Hematopoietic multipotent progenitor cell treated with erythropoietin and hydrocortisone succinate and interleukin-3 and kit ligand, for 6 days (in vitro differentiated cells): ENCODE measurements at places on chromosomes 11 and 22.

- DNase-seq: peak; percentile 95
Measured at GRCh38 chr11:66694732-66695207, 17.1 kb upstream of the RBM4B start.

GRCh38 chr11:72930008-72930407 is 115.8 kb downstream of the ATG16L2 start:
- DNase-seq: no peak

DNA sequence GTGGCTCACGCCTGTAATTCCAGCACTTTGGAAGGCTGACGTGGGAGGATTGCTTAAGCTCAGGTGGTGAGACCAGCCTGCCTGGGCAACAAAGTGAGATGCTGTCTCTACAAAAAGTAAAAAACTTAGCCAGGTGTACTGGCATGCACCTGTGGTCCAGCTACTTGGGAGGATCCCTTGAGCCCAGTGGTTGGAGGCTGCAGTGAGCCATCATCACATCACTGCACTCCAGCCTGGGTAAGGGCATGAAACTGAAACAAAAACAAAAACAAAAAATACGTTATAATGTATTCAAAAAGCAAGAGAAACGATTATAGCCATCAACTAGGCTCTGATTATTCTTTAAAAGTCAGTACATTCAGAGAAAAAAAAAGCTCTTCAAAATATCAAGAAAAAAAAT is 62.5 kb downstream of the TCF20 start:
- DNase-seq: no peak

DNA sequence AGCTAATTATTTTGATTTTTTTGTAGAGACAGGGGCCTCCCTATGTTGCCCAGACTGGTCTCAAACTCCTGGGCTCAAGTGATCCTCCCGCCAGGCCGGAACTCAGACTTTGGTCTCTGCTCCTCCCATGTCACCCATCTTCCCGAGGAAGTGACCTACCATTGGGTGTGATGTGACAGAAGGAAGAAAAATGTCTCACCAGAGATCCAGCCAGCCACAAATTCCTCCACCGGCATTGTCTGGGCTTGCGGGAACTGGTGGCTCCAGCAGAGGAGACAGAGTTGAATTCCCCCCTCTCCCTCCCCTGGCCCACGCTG is 772 bp downstream of the SLC25A45 start:
- DNase-seq: no peak

DNA sequence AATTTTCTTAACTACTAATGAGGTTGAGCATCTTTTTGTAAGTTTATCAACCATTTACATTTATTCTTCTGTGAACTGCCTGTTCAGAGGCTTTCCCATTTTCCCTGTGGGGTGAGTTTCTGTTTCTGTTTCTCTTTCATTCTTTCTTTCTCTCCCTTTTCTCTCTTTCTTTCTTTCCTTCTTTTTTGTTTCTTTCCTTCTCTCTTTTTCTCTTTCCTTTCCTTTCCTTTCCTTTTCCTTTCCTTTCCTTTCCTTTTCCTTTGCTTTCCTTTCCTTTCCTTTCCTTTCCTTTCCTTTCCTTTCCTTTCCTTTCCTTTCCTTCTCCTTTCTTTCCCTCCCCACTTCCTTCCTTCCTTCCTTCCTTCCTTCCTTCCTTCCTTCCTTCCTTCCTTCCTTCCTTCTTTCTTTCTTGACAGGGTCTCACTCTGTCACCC is 8.0 kb upstream of the ZBED5 start:
- DNase-seq: no peak

GRCh38 chr11:122584670-122585069 is 70.9 kb upstream of the UBASH3B start:
- DNase-seq: no peak

GRCh38 chr11:85115798-85116197 is 511.3 kb downstream of the DLG2 start:
- DNase-seq: no peak

DNA sequence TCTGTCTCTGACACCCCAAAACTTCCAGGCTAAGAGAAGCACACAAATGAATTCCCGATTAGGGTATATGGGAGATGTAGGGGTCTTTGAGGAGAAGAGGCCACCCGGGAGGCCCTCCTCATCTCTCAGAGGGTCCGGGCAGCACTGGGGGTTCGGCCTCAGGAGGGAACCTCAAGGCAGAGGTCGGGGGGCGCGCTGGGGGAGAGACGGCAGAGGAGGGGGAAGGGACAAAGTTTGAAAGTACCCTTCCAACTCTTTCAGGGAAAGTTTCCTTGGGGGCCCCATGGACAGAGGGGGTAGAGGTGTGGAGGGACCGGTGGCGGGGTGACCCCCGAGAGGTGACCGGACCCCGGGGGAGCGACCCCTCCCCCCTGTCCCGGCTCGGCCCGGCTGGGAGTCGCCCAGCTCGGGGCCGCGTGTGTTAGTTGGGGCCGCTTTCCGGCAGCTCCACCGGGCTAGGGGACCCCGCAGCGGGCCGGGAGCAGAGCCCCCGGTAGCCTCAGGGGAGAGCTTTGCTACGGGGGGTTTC is 3.3 kb upstream of the GCAT start:
- DNase-seq: peak; percentile 24

DNA sequence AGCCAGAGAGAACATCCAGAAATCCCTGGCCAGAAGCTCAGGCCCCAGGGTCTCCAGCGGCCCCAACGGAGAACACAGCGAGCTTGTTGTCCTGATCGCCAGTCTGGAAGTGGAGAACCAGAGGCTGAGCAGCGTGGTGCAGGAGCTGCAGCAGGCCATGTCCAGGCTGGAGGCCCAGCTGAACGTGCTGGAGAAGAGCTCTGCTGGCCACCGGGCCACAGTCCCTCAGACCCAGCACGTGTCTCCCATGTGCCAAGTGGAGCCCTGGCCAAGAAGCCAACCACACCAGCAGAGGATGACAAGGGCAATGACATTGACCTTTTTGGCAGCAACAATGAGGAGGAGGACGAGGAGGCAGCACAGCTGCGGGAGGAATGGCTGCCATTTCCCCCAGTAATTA is 20.6 kb upstream of the SCGB1D1 start:
- DNase-seq: no peak

DNA sequence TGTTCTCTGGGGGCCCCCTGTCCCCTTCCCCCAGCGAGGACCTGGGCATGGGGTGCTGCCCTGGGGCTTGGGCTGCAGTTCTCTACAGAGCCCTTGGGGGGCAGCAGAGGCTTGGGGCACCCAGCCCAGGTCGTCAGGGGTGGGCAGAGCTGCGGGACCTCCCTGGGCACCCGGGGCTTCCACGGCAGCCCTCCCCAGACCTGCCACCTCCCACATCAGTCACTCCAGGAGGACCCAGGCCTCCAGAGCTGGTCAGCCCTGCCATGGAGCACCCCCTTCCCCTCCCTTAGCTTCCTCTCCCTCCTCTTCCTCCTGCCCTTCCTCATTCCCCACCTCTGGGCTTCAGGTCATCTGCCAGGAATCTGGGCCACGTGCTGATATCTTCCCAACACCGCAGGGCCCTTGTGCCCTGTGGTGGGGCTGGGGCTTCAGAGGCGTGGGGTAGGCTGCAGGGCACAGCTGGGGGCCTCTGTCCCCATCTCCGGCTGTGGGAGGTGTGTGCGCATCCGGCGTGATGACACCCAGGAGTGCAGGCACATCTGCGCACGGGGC is 5.8 kb downstream of the TSPAN4 start:
- peak; percentile 78 for DNase-seq

GRCh38 chr11:112968941-112969713 is 7.9 kb downstream of the NCAM1 start:
- DNase-seq: no peak

- no peak for DNase-seq
Measured at GRCh38 chr11:70112017-70112434, 33.9 kb downstream of the ANO1 start.

GRCh38 chr11:92859156-92859690 is 110.2 kb upstream of the MTNR1B start:
- DNase-seq: no peak

DNA sequence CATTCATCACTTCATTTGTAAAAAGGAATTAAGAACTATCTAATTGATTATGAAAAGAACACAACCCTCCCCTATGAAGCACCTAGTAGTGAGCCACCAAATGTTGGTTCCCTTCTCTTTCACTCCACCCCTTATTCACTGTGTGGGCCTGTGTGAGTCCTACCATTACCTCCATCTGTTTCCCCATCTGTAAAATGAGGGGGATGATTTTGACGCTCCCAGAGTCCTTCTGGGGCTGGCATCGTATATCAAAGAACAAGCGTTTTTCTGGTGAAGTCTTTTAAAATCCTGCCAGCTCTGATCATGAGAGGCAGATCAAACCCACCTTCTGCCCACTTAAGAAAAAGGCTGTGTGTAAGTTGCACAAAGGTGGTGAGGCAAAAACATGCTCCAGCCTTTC is 96.6 kb upstream of the SEZ6L start:
- no peak for DNase-seq

DNA sequence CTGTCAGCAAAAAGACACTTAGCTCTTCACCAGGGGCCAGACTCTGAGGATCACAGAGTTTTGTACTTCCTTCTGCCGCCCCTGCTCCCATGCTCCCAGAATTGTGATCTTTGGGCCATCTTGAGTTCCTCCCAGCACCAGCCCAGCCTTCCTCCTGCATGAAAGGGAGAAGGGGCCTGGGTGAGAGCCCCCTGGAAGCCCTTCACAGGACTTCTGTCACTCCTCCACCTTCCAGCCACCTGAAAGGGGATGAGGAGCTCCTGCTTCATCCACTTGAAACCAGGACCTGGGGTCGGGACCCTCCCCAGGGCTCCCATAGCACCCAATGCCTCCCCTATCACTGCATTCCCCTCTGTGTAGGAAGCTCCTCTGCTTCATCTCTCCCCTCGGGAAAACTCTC is 174.2 kb downstream of the BUD13 start:
- DNase-seq: no peak

DNA sequence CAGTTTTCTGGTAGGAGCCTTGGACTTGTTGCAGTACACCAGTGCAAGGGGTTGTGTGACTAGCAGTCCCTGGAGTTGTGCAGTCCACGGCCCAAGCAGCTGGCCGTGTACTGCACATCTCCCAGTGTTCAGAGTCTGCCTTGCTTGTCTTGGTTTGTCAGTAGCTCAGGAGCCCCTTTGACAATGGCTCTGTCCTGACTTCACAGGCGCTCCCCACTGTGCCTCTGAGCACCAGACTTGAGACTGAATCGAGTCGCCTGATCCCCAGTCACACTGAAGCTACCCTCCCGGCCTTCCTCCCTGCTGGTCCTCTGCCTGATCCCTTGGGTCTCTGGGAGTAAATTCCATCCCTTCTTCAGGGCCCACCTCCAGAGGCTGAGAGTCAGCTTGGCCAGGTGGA is 19.4 kb downstream of the SYNGR1 start:
- DNase-seq: no peak

DNA sequence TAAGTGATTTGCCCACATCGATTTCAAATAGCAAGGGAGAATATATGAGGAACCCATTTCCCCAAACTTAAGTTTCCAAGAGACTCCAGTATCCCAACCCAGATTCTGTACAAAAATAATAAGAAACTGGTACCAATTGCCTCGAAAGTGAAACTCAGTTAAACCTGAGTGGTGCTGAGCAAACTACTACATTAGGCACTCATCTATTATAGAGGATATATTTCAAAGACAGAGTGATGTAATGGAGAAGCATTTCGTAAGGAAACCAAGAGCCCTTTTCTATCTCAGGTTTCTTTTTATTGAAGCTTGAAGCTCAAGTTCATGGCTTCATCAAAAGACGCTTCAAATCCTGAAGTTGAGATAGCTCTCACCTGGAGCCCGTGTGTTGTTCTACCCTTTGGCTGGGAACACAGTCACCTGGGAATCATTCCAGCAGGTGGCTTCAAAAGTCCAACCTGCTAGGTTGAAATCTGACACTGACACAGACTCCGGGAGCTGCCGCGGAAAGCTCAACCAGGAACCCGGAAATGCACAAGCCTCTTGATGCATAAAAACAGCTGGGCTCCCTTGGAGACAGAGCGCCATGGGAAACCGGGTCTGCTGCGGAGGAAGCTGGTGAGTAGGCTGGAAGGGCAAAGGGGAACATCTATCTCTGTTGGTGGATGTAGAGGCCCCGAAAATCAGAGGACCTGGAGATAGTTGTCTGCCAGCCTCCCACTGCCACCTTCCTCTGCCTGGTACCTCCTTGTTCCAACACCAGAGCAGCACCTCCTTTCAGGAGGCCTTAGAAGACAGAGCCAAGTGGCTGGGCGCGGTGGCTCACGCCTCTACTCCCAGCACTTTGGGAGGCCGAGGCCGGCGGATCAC is at the start of gene C11orf52:
TSS of gene C11orf52 (plus strand) at position 524 of the 867 bp plus-strand sequence. CDS start at position 584, 60 bp downstream.
- no peak for DNase-seq

DNA sequence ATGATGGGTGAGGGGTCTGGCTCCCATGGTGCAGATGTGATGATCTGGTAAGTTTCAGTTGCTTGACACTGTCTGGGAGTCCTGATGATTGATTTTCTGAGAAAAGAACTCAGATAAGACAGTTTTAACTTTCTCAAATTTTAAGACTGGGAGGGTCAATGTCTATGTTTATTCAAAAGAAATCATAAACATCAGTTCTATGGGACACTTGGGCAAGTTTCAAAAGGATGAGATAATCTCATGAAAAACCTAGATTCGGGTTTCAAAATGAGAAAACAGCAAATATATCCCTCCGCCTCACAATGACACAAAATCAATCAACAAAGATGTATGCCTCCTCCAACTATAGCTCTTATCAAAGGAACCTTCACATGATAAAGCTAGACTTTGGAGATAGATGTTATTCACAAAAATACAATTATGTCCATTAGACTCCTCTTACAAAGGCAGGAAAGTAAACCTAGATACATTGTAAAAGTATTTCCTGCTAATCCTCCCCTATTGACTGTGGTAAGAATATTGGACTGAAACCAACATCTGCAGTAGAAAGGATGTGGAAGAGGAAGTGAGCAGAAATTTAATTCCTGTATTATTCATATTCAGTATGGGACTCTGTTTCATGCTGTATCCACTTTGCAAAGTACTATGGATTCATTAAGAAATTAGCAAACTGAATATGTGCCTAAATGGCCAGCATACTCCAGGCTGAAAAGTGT is 21.6 kb downstream of the SVIP start:
- DNase-seq: peak; percentile 21

GRCh38 chr11:2795491-2795991 is 90.0 kb downstream of the CDKN1C start:
- no peak for DNase-seq

DNA sequence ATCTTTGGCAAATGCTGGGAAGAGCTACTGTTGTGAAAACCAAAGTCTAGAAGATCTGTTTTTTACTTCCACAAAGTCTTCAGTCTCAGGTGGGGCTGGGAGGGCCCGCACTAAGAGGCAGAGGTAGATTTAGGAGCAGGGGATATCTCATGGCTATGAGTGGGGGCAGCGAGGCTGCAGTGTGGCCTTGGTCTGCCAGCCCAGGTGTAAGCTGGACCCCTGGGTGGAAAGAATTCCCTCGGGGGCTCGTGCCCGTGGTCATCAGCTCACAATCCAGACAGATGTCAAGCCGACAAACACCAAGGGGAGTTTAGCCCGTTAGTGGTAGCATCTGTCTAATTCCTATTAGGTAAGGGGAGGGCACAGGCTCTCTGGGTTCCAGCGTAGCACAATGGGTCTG is 9.0 kb downstream of the PKNOX2 start:
- no peak for DNase-seq

DNA sequence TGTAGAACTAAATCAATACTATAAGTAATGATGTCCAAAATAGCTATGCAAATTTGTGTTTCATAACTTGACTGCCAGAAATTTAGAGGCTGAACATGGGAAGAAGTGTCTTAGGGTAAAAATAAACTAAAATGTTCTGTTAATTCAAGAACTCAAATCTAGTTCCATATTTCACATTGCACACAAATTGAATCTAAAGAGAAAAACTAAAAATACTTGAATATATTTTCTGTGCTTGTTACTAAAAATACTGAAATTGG is 43.5 kb downstream of the FANCF start:
- no peak for DNase-seq
